ENCODE measurements at places on chromosomes 1 and 21.
A peak's percentile ranks its signal among the peaks of the same experiment; 100 is the strongest.

GRCh38 chr21:35127851-35128250 is 78.7 kb upstream of the RUNX1 start:
- no peak for DNase-seq

DNA sequence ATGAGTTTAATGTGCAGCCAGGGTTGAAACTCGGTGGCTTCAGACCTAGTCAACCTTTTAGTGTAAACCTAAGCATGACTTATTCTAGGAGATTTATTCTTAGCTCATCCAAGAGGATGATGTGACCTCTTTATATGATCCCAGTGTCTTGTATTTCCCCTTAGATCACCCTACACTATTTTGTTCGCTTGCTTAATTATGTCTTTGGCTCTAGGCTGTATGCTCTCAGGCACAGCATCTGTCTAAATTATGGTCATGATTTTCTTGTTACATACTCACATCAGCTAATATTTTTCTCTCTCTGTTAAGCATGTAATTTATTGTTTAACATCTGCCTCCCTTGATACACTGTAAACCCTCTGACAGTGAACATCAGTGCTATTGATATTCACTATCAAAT is 19.1 kb downstream of the COL11A1 start:
- no peak for DNase-seq

- DNase-seq = no peak
Observed at GRCh38 chr1:224751624-224752311, 135.7 kb downstream of the CNIH3 start.

GRCh38 chr1:83615370-83615769 is 383.6 kb downstream of the TTLL7 start:
- DNase-seq = no peak

DNA sequence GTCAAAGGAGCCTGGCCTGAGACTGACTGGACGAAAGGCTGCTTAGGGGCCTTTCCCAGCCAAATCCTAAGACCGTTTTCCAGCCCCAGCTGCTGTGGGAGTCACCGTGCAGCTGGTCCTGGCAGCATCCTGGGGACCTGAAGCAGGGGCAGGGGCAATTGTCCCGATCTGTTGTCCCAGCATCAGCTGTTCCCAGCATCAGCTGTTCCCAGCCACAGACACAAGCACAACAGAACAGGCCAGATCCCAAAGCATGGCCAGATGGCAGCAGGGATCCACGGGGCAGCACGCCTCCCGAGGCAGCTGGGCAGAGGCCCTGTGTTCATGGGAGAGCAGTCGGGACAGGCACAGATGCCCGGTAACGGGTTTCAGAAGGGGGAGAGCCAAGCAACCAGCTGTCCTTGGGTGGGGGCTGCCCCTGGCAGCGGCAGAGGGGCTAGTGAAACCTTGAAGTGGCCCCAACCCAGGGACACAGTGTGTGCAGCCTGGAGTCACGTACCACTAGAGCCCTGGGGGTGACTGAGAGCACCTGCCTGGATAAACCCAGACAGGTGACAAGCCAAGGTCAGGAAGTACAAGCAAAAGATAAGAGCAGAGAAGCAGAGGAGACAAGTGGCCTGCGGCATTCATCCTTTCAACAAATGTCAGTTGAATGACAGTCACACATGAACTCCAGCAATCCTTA is 13.3 kb downstream of the CELA2B start:
- no peak for DNase-seq

- no peak for DNase-seq
Observed at GRCh38 chr1:110255392-110255787, 45.3 kb downstream of the KCNC4 start.

DNA sequence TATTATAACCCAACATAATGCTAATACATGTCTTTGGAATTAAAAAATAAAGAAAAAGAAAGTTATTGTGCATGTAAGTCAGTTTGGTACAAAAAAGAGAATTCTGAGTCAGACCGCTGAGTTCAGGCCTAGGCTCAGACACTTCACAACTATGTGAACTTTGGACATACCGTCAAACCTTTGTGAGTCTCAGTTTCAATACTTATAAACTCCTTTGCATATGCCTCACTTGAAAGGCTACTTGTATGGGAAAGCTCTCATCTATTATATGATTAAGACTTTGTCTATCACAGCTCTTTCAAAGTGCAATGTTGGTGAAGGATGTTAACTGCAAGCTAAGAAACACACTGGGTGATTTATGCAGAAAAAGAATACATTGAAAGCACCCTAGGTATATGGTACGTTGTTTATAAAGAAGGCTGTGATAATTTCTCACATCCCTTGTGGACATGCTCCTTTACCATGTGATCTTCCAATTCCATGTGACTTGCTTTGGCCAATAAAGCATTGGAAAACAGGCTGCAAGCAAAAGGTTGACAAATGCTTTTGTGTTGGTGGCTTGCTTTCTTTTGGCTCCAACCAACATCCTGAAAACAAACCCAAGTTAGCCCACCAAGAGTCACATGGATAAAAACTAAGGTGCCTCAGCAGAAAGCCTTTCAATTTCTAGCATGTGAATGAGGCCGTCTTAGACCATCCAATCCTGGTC is 49.6 kb downstream of the INTS7 start:
- DNase-seq = no peak

GRCh38 chr1:38326135-38326534 is 279.5 kb upstream of the POU3F1 start:
- no peak for DNase-seq

DNA sequence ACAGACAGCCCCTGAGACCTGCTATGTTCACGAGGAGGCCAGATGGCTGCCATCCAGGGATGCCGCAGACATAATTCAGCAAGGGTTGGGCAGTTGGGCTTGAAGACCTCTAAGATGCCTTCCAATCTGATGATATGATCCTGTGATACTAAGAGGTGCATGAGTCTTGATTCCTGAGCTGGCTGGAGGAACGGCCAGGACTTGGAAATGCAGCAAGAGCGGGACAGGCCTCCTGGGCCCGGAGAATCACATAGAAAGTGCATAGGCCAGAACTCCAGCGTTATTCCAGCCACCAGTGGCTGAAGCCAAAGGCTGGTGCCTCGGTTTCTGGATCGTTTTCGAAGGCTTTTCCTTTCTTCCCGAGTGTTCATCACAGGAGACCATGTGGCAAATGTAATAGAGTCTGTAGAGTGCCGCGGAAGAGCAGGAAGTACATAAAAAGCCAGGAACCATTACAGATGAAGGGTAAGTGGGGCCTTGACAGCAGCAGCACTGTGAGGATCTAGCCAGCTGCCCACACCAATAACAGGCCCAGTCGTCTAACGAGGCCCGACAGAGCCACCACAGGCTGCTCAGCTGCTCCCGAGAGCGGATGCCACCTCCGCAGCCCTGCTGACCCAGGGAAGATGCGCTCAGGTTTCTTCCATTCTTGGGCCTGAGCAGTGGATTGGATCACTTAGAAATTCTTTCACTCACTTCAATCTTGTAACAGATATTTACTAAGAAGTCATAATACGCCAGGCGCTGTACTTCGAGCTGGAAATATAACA is 14.0 kb upstream of the LHX4 start:
- no peak for DNase-seq

- DNase-seq = no peak
Observed at GRCh38 chr1:30405631-30406212, 317.7 kb downstream of the MATN1 start.

GRCh38 chr1:2247760-2248126 is 19.6 kb downstream of the SKI start:
- DNase-seq = no peak

GRCh38 chr1:164693564-164694359 is 134.8 kb downstream of the PBX1 start:
- no peak for DNase-seq

DNA sequence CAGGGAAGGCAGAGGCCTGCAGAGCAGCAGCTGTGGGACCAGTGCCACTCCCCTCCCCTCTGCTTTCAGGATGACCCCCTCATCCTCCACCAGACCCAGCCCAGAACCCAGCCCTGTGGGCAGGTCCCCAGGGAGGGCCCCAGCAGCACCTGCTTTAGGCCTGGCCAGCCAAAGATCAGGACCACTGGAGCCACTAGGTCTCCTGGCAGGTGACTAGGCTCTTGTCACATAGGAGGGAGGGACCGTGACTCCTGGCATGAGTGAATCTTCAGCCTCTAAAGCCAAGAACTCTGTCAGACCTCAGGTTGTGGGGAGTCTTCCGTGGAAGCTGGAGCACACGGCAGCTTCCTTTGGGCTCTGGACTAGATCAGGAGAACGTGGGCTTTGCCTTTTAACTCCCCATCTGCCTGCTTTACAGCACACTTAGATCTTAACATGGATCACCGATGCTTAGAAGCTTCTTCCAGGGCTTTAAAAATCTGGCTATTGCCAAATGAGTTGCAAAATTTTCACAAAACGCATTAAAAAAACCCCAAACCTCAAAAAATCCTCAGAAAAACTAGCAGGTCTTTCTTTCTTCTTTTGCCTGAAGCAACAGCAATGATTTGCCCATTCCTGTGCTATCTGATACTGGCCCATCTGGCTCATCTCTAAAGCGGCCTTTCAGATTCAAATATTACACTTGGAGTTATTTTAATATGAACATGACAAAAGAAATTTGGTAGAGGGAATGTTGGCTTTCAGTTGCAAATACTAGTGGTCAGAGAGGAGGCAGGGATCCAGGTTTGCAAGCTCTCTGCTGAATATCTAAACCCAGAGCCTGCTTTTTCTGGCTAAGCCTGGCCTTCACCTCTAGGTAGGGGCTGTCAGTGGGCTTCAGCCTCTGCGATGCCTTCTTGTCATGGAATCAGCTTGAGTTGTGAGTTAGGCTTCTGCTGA is 235.2 kb downstream of the SDCCAG8 start:
- DNase-seq = no peak

GRCh38 chr1:199742547-199742946 is 285.0 kb upstream of the NR5A2 start:
- no peak for DNase-seq

GRCh38 chr21:41425954-41426675 is at the start of gene MX1:
Gene MX1 (plus strand): TSS chr21:41426239. CDS start chr21:41432071, 5,832 bp downstream.
- peak; percentile 73 for DNase-seq

DNA sequence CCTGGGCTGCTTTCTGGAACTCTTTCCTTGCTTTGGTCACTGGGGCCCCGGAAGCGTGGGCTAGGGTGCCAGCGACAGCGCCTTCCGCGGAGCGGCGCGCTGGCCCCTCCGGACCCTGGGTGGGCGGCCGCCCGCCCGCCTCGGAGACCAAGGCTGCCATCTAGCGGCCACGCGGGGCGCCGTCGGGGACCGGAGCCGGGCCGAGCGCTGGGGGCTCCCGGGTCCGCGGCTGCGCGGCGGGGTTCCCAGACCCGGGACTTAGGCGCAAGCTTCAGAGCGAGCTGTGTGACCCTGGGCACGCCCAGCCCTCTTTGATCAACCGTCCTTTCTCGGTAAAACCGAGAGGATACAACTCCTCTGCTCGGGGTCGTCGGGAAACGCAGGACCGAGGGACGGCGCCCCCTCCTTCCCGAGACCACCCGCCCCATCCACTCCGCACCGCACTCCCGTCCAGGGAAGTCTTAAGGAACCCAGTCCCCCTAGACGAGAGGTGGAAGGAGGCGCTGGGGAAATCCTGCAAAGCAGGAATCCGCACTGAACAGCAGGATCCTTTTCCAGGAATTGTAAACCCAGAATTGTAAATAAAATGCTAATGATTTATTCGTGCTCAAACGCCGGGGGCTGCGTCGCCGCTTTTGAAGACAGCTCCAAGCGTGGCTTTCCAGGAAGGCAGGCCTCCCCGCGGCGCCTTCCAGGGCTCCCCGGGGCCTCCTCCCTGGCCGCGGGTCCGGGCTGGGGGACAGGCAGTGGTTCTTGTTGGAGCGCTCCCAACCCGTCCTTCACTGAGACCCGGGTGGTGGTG is 41.2 kb downstream of the RRAGC start:
- peak; percentile 13 for DNase-seq

GRCh38 chr21:14754259-14754604 is 208.1 kb upstream of the SAMSN1 start:
- no peak for DNase-seq

GRCh38 chr21:36210779-36211659 is 54.4 kb downstream of the DOP1B start:
- no peak for DNase-seq

DNA sequence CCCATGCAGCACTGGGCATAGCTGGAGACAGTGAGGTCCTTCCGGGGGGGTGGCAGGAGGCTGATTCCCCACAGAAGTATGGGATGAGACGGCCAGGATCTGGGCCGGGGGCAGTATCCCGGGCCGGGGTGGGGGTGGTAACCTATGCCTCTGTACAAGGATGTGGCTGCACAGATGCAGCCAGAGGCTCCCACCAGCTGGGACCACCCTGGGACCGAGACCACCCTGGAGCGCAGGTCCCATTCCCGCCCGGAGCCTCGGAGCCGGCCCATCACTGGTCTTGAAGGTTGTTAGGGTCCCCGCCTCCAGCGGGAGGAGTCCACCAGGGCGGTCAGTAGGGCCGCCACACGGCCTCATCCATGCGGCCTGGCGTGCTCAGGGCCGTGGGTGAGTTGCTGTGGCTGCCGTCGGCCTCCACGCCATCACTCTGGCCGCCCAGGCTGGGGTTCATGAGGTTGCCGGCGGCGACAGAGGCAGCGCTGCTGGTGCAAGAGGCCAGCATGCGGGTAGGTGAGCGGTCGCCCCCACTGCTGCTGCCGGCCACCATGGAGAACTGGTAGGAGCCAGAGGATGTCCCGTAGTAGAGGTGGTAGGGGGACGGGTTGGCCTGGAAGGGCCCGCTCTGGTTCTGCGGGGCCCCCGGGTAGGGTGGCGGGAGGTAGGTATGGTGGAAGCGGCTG is 28.1 kb downstream of the RUNX3 start:
- no peak for DNase-seq

- DNase-seq = no peak
Observed at GRCh38 chr1:117060441-117061317, 553 bp downstream of the TTF2 start.

DNA sequence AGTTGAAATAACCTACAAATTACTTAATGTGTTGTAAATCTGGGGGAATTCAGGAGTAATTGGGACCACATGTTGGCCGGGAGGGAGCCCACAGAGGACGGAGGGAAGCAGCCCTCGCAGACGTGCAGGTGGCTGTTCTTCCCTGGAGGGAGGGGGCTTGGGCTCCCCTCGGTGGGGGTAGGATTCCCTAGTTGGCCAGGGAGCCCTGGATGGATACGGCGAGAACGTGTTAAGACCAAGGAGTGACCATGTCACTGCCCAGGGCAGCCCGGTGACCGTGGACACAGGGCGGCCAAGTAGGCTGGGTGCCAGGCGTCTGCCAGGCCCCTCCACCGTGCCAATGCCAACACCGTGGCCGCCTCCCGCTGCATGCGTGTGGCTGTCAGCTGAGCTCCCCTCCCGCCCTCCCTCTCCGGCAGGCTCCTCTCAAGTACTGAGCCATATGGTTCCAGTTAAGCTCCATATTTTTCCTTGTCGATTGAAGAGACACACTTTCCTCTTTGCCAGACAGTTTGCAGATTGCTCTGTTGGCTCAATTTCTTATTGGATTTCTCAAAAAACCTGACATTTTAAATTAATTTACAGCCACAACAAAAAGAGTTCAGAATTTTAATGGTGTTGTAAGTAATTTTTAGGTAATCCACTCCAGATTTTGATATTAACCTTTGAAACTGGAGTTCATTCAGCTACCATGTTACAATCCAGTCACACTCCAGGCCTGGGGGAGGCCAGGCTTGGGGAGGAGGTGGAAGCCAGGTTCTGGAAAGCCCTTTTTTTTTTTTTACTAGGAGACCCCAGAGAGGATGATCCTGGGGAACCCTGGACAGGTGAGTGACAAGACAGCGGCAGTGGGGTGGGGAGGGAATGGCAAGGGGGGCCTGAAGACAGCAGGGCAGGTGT is 71.2 kb downstream of the CASZ1 start:
- DNase-seq = no peak

GRCh38 chr1:42165511-42166210 is 1.1 kb upstream of the GUCA2A start:
- no peak for DNase-seq

Measured in activated CD4-positive, alpha-beta T cell treated with anti-CD3 and anti-CD28 coated beads, Interleukin-2, amount 50 U/mL, for 24 hours (primary cell).